ENCODE measurements at places on chromosomes 3 and 15. TPM values are rescaled to one million over a fixed set of nuclear protein-coding genes. Genes with fewer than 3 reads are reported as not detected.

GRCh38 chr3:69094467-69095205, 9.9 kb downstream of the ARL6IP5 start:
- H3K4me1 ChIP-seq = peaks cover 88% of the 10 kb centered on the region
- no peak overlapping the region for H3K4me3 ChIP-seq
- DNase-seq = no peak
- H3K36me3 ChIP-seq = no peaks in the 10 kb centered on the region
- H3K27me3 ChIP-seq = no peaks in the 10 kb centered on the region

The TLR9 gene
- total RNA-seq = not detected

DNA sequence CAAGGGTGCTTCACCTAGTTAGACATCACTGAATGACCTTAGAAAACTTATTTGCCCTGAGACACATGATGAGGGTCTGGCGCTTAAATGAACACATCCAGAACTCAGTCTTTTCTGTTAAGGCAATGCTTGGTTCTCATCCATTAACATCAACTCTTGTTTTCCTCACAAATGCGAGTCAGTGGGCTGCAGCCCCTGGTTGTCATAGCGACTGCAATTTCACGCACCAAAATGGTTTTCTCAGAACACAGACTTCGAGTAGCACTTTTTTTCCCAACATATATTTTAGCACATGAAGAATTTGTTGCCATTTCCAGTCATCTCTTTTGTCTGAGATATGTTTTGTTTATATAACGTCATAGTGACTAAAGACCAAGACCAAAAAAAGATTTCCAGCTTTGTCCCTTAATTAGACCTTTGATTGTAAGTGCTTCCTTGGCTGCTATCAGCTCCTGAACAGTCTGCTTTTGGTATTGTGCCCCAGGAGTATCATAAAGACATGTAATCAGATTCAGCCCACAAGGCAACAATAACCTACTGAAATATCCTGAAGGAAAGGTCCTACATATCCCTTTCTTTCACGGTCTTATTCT, 68.5 kb downstream of the GPR176 start:
- no peaks in the 10 kb centered on the region for H3K27me3 ChIP-seq
- no peak for DNase-seq
- H3K27ac ChIP-seq = no peak overlapping the region
- H3K4me3 ChIP-seq = no peak overlapping the region
- H3K4me1 ChIP-seq = peaks cover 10% of the 10 kb centered on the region
- no peaks in the 10 kb centered on the region for H3K36me3 ChIP-seq

GRCh38 chr3:158863247-158863646, 61.4 kb downstream of the MFSD1 start:
- H3K4me1 ChIP-seq = no peaks in the 10 kb centered on the region
- no peaks in the 10 kb centered on the region for H3K27me3 ChIP-seq
- H3K4me3 ChIP-seq = no peak overlapping the region
- no peak overlapping the region for H3K27ac ChIP-seq
- no peaks in the 10 kb centered on the region for H3K36me3 ChIP-seq

- peak; percentile 51 for DNase-seq
- no peaks in the 10 kb centered on the region for H3K27me3 ChIP-seq
- H3K4me3 ChIP-seq = no peak overlapping the region
- H3K4me1 ChIP-seq = peaks cover 18% of the 10 kb centered on the region
- no peak overlapping the region for H3K27ac ChIP-seq
Observed at GRCh38 chr15:74196175-74196574, 6.4 kb downstream of the STRA6 start.

GRCh38 chr3:194810076-194810475, 124.4 kb downstream of the FAM43A start:
- H3K4me1 ChIP-seq = no peaks in the 10 kb centered on the region
- no peak overlapping the region for H3K4me3 ChIP-seq
- no peaks in the 10 kb centered on the region for H3K36me3 ChIP-seq
- H3K27ac ChIP-seq = no peak overlapping the region
- H3K27me3 ChIP-seq = no peaks in the 10 kb centered on the region

DNA sequence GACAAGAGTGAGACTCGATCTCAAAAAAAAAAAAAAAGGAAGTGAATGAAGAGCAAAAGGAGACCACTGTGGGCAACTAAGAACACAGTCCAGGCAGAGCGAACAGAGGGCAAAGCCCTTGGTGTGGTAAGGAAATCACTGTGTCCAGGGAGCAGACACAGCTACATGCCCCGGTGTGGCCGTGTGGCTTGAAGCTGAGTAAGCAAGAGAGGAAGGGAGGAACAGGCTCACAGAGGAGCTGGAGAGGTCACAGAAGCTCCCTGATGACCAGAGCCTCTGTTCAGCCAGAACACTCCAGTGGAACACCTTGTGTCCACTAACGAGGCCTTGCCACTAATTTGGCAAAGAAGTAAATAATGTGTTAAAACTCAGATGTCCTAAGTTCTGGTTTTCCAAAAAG, 60.6 kb upstream of the GATA2 start:
- H3K36me3 ChIP-seq = no peaks in the 10 kb centered on the region
- peak overlapping the region; percentile 35 for H3K27ac ChIP-seq
- DNase-seq = no peak
- H3K4me3 ChIP-seq = no peak overlapping the region
- peaks cover 14% of the 10 kb centered on the region for H3K27me3 ChIP-seq

DNA sequence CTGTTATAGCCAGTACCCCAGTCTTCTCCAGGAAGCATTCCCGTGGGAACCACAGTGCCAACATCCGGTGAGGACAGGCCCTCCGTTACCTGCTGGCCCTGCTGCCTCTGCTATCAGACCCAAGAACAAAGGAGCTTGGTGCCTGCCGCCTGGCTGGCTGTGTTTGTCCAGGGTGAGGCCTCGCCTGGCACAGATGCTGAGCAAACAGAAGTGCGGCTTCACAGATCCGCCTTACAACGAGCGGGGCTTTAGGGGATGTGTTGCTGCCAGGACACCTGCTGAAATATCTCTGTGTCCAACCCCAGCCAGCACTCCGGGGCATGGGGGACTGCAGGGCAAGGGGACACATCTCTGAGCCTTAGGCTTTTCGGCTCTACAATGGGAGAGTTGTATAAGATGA, 2.2 kb upstream of the EPHB3 start:
- no peaks in the 10 kb centered on the region for H3K27me3 ChIP-seq
- no peak overlapping the region for H3K4me3 ChIP-seq
- peaks cover 31% of the 10 kb centered on the region for H3K4me1 ChIP-seq
- no peak for DNase-seq
- H3K36me3 ChIP-seq = no peaks in the 10 kb centered on the region
- H3K27ac ChIP-seq = no peak overlapping the region

The CPN2 gene
- total RNA-seq = 0.10 TPM
